ENCODE measurements at places on chromosomes 2 and 18.

DNA sequence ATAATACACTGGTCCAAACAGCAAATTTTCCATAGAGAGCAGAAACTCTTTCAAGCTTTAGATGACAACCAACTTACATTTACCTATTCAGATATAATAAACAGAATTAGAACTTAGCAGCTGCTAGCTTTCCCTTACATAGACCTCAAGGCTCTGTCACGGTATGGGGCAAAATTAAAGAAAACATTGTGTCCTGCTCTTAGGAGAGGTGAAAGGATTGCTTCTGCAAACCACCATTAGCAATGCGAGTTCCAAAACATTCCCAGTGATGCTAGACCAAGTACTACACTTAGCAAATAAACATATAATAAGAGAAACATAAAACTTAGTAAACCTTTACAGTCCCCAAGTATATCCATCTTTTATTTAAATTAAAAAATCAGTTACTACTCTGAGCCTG lies 183.3 kb downstream of the CAMKMT start:
- DNase-seq = no peak

- no peak for DNase-seq
Measured at GRCh38 chr2:224820283-224820991, 104.3 kb upstream of the CCDC195 start.

- DNase-seq = no peak
Measured at GRCh38 chr2:121205321-121205942, 79.6 kb downstream of the TFCP2L1 start.

GRCh38 chr2:155574941-155575340 lies 757.6 kb downstream of the NR4A2 start:
- DNase-seq = no peak

DNA sequence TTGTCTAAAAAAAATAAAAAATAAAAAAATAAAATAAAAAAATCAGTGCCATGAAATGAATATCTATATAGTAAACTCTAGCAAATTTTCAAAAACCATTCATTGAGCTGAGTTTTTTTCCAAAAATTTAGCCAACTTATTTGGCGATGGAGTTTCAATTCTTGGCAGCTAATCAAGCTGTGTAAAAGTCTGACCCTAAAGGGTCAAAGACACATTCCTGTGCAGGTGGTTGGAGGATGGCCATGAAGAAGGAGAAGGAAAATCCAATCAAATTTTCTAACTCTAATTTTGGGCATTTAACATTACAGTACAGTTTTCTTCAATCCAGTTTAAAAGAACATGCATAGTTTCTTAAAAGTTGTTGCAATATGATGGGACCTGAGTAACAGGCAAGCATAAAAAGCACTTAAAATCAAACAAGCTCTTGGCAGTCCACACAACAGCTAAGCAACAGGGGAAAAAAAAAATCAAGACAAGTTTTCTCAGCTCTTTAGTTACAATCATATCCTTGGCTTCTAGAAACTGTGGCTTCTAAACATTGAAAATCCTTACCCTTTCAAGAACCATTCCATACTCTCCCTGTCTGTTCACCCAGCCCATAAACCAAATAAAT lies 54.5 kb downstream of the ACVR1 start:
- DNase-seq = no peak

All from foreskin keratinocyte (primary cell).